ENCODE measurements at places on chromosomes 12 and 14.

GRCh38 chr12:54037360-54038283 is 4.8 kb downstream of the HOXC5 start:
- DNase-seq: no peak

- no peak for DNase-seq
Measured at GRCh38 chr14:35844494-35844893, 18.4 kb downstream of the BRMS1L start.

DNA sequence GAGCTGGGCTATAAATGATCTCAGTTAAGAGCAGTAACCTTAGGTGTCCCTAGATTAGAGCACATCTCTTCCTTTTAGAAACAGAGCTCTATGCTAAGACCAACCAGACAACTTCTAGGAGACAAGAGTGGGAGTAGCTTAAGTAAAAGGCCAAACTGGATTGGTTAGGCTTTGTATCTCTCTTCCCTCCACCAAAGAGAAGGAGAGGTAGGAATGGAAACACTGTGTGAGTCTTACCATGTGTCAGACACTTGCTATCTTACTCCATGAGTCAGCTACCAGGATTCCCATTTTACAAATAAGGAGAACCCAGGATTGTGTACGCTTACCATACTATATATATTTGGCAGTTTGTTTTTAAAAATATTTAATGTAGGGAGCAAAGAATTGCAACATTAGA is 122.9 kb downstream of the PAX9 start:
- no peak for DNase-seq

GRCh38 chr12:6233121-6233971 is 33.1 kb downstream of the CD9 start:
- DNase-seq: no peak

DNA sequence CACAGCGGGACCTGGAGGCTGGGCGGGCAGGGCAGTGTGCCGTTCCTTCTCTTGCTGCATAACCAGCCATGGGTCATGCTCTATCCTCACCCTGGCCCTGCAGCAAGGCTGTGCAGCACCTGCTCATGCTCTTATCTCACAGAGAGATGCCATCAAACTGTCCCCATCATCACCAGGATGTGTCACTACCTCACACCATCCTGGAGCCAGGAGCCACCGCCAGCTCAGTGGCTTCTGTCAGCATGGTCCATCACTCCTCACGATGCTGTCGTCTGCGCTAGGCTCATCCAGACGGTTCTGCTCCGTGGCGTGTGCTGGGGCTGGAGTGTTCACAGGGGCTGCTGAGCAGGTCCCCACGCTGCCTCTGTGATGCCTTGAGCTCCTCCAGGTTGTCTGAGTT is 77.2 kb upstream of the DYNC1H1 start:
- DNase-seq: no peak

- no peak for DNase-seq
Measured at GRCh38 chr12:114163771-114164170, 197.6 kb upstream of the RBM19 start.

GRCh38 chr14:90093942-90094595 is 32.3 kb downstream of the KCNK13 start:
- no peak for DNase-seq

DNA sequence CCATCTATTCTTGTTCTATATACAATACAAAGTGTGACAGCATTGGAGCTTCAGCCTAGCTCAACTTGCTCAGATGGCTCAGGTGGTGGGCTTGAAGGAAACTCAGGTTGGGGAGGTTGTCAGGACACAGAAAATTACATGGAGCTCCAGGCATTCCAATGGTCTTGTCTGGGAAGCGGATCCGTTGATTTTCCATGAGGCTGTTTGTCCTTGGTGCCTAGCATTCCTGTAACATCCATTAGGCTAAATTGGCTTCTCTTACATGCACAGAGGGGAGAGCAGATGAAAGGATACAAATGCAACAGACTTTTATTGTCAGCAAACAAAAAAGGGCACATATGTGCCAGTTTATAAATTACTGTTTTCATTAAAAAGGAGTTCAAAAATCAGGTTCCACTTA is 75.5 kb upstream of the OTX2 start:
- DNase-seq: no peak

GRCh38 chr14:33464254-33464962 is 486.5 kb downstream of the EGLN3 start:
- no peak for DNase-seq

All from effector CD8-positive, alpha-beta T cell (primary cell).